Activated T-helper 17 cell treated with anti-CD3 and anti-CD28 coated beads, Interleukin-2, amount 50 U/mL, for 72 hours (primary cell): ENCODE measurements at places on chromosomes 3 and 15.
A peak's percentile ranks its signal among the peaks of the same experiment; 100 is the strongest.

GRCh38 chr15:27165590-27165989 lies 194.6 kb downstream of the GABRG3 start:
- no peak for ATAC-seq

- no peak for ATAC-seq
Measured at GRCh38 chr3:172174513-172175253, 135.3 kb downstream of the FNDC3B start.

GRCh38 chr15:60062826-60063225 lies 58.7 kb downstream of the FOXB1 start:
- ATAC-seq, result no peak

DNA sequence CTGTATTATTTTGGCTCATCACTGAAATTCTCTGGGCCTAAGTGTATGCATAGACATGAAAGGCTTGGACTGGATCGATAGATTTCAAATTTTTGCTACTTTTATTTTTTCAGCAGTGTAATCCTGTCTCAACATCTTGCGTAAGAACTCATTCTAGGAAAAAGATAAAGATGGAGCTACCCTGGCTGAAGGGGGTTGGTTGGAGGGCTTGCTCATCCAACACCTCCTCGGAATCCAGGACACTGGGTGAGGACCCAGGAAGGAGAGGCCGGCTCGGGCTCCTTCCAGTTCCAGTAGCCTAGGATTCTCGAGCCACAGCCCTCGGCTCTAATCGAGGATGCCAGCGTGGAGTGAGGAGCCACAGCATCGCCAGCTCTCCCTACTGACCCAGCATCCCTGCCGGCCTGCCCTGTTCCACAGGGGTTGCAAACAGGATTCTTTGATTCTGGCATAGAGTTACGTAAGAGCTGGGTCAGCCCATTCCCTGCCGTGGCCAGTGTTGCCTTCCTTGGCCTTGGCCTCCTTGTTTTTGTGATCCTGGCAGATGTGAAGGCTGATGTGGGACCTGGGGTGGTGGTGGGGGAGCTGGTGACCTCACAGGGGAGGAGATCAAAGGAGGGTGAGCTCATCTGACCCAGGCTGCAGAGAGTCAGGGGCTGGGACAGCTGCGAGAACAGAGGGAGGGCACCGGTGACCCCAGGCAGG lies 149.5 kb downstream of the ALDH1A2 start:
- no peak for ATAC-seq

GRCh38 chr15:95935852-95936251 lies 394.6 kb upstream of the NR2F2 start:
- ATAC-seq, result no peak

DNA sequence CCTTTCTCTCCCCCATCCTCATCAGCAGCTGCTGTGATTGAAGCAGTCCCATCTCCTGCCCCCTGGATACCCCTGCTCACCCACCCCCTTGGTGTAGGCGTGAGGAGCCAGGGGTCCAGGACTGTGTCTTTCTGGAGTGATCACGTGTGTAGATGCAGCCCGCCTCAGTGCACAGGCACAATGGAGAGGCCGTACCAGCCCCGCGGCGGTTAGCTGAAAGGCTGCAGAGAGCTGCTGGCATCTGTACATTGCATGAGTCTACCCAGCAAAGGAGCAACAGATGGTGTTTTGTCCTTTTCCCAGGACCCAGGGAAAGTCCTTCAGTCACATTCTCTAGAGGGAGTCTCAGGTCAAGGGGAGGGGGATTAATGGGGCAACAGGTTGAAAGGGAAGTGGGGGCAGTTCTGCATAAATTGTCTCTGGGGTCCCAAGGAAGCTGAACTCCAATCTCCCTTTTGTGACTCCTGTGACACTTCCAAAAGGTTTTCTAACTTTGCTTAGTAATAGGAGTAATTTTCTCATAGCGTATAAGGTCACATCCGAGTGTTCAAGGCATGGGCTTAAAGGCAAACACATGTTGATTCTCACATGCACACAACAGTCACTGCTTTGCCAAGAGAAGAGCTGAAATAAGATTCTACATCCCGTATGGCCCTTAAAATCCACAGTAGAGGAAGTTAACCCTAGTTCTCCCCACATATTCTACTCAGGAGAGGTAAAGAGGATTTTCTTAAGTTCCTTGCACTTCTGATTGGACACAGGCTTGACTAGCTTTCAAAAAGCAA lies 7.1 kb downstream of the CSPG5 start:
- no peak for ATAC-seq

DNA sequence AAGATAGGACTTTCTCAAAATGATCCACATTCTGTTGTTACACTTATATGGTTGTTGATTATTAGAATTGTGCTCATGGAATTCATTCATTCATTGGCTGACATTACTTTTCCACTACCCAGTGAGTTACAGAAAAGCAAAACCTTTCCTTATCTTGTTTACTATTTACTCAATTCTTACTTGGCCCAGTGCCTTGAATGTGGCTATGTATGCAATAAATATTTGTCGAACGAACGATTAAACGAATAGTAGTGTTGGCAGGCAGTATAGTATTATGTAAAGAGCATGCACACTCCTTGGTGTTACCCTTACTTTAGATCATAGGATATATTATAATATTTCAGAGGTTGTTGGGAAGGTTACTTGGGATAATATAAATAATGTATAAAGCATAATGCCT lies 31.0 kb downstream of the CTDSPL2 start:
- no peak for ATAC-seq

DNA sequence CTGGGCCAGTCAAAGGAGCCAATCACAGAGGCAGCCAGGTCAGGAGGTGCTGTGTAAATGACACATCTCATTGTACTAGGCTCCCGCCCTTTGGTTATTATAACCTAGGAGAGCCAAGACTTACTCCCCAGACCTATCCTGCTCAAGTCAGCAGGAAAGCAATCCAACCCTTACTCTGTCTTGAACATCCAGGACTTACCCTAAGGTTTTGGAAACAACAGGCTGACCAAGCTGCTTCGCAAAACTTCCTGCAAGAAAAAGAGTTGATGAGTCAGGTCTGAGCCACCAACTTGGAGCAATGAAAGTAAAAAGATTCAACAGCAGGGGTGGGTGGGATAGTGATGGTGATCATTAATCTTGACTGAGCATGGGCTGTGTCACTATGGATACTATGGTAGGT lies 144.4 kb downstream of the MYLK start:
- ATAC-seq, result no peak

- no peak for ATAC-seq
Measured at GRCh38 chr3:65685621-65686235, 353.0 kb downstream of the MAGI1 start.

DNA sequence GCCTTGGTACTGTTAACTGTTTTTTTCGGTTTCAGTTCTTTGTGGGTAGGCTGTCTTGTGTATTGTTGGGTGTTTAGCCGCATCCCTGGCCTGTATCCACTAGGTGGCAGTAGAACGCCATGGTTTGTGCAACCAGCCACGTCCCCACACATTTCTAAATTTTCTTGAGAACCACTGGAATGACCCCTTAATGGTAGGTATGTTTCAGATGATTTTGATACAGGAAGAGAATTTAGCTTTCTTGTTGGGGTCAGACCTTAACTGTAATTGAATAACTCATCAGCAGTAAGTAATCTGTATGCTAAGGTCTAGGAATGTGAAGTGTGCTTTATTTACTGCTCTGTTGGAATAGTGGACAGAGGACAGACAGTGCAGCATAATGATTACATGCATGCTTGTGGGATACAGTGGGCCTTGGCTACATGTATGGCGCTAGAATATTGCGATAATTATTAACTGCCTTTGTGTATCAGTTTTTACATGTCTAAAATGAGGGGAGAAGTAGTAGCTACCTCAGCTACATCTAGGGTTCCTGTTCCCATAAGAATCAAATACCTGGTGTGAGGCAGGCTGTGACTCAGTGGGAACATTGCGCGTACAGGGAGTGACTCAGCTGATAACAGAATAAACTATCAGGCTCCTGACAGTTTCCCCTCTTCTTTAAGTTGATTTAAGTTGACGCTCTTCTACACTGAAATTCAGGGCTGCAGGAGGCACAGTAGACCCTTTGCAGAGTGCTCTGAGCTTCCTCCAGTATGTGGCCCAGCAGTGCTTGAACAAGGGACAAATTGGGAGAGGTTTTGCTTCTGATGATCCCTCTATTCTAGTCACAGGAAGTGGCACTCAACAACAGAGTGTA lies 25.0 kb upstream of the GPR171 start:
- peak; percentile 62 for ATAC-seq

- ATAC-seq, result peak; percentile 98
Measured at GRCh38 chr3:177345049-177345972, 148.0 kb upstream of the TBL1XR1 start.

- ATAC-seq, result peak; percentile 17
Measured at GRCh38 chr15:77031376-77032050, 36.6 kb downstream of the PSTPIP1 start.

- no peak for ATAC-seq
Measured at GRCh38 chr15:100373120-100373896, 31.5 kb upstream of the ADAMTS17 start.

- no peak for ATAC-seq
Measured at GRCh38 chr15:94621736-94622135, 390.4 kb downstream of the MCTP2 start.

DNA sequence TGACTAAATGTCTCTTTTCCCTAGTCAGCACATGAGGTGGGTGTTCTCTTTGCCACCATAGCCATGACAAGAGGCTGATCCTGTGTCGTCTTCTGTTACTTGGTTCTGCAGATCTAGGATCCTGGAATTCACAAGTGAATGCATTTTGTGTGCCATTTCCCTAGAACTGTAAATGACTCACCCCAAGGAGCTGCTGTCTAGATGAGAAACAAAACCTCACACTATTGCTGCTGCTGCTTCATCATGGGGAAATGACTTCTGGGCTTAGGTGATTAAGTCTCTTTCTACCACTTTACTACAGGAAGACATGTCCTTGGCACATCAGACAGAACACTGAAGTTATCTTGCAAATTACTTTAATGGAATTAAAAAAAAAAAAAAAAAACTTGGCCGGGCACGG lies 54.9 kb downstream of the SLCO3A1 start:
- peak; percentile 87 for ATAC-seq

DNA sequence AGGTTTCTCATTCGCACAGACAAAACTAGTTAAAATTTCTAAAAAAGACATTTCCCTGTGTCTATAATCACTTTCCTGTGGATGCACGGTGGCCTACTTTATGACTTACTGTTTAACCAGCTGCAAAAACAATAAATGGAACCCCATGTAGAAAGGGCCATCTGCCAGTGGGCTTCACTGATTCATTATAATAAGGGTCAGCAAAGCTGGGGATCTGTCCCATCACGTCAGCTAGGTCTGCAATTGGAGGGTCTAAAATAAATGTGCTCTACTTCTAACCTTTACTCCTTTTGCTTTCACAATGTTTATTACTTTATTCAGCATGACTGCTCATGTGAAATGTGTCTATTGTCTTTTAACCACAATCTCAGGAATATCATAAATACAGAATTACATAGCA lies 43.1 kb upstream of the NMD3 start:
- no peak for ATAC-seq

DNA sequence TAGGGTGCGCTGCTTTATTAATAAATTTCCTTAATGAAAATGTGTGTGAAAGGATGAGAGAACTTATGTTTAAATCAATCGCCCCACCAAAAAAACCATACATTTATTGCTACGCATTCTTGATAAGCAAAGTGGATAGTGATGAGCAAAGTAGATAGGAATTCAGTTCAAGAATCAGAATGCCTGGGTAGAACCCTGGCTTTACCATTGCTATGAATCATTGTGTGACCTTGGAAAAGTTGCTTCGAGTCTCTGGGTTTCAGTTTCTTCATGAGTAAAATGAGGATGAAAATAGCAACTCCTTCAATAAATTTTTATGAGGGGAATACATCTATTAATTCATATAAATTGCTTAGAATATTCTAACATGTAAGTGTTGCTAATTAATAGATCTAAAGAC lies 2.6 kb upstream of the ALCAM start:
- no peak for ATAC-seq

DNA sequence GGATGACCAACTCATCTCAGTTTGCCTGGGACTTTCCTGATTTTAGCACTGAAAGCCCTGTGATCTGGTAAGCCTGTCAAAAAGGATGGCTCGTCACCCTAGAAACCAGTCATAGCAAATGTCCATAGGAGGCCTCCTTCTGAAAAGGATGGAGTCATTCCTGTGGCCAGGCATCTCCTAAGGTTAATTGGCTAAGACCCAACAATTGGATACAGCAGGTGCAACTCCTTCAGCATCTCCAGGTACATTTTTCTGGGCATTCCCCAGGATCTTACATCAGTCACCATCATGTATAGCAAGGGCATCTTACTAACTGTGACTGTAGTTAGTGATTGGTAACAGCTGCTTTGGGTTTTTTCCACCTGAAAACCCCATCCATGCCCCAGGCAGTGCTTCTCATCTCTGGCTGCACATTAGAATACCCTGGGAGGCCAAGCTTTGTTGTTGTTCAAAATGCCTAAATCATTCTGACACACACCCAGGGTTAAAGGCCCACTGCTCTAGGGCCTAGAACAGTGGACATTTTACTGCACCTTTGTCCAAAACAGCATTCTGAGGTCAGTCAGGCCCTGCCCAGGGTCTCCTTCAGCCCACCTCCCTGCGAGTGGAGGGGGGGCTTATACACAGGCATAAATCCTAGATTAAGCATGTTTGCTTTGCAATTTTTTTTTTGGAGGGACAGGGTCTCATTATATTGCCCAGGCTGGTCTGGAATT lies 28.3 kb upstream of the GALNT15 start:
- ATAC-seq, result peak; percentile 68

DNA sequence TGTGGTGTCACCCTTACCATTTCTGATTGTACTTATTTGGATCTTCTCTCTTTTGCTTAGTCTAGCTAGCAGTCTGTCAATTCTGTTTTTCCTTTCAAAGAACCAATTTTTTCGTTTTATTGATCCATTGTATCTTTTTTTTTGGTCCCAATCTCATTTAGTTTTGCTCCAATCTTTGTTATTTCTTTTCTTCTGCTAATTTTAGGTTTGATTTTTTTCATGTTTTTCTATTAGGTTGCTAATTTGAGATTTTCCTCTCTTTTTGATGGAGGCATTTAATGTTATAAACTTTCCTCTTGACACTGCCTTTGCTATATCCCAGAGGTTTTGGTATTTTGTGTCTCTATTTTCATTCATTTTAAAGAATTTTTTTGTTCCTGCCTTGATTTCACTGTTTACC lies 16.9 kb upstream of the FAM98B start:
- ATAC-seq, result no peak

DNA sequence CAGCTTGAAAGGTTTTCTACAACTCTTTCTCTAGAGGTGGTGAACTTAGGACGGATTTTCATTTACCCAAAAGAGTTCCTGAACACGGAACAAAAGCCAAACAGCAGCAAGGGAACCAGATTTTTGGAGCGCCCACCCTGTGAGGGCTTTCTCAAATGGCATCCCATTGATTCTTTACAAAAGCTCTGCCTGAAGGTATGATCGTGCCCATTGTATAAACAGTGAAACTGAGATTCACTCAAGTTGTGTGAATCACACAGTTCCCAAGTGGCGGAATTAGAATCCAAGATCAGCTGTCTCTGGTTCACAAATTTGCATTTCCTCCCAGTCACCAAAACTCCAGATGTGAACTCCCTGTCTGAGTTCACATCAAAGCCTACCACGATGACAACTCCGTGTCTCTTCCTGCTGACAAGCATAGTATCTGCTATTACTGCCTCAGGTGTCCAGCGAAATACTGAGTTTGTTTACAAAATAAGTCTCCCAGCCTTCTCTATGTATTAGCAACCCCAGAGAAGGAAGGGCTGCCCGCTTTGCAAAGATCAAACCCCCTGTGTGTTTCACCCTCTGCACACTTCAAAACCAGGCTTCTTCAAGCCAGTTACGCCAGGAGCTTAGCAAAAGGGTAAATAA lies 235.9 kb upstream of the ST8SIA2 start:
- no peak for ATAC-seq

- no peak for ATAC-seq
Measured at GRCh38 chr3:166743481-166744134, 636.5 kb downstream of the ZBBX start.
